GM23338 (cell line): ENCODE measurements at places on chromosomes 7 and 10. TPM values are rescaled to one million over a fixed set of nuclear protein-coding genes. Genes with fewer than 3 reads are reported as not detected.
A peak's percentile ranks its signal among the peaks of the same experiment; 100 is the strongest.

CC2D2B gene
- 0.24 TPM in 1 of 2 replicates, not detected in the other for total RNA-seq

MEST gene
- total RNA-seq: 229 and 230 TPM in 2 replicates

DNA sequence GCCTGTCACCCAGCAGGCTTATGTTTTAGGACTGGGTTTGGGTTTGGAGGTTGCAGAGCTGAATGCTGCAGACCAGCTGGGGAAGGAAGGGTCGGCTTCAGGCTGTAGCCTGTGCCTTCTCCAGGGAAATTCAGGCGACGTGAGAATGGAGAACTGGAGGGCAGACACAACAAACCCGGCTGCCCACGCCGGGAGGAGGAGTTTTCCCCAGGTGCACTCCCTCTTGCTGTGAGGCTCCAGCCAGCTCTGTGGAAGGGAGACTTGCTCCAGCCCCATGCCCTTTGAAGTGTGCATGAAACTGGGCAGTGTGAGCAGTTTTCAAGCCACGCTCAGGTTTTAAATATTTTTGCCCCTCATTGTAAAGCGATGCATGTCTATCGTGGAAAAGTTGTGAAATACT is 279.1 kb downstream of the CCSER2 start:
- no peak overlapping the region for H3K27ac ChIP-seq
- no peaks in the 10 kb centered on the region for H3K36me3 ChIP-seq
- H3K27me3 ChIP-seq: peaks cover 19% of the 10 kb centered on the region
- DNase-seq: no peak

- no peaks in the 10 kb centered on the region for H3K27me3 ChIP-seq
- peak overlapping the region; percentile 71; the same call in 1 of the 2 replicates for H3K27ac ChIP-seq
- peaks cover 29% of the 10 kb centered on the region for H3K4me1 ChIP-seq
- no peaks in the 10 kb centered on the region for H3K36me3 ChIP-seq
- H3K4me3 ChIP-seq: no peak overlapping the region; the same call in 1 of the 2 replicates
- DNase-seq: peak; percentile 89
These were observed 69.5 kb upstream of the PODXL start for GRCh38 chr7:131625817-131626372.

PAX4 gene
- not detected in 2 replicates for total RNA-seq

- no peaks in the 10 kb centered on the region for H3K36me3 ChIP-seq
- no peaks in the 10 kb centered on the region for H3K4me1 ChIP-seq
- peaks cover 14% of the 10 kb centered on the region for H3K27me3 ChIP-seq
- no peak for DNase-seq
- H3K4me3 ChIP-seq: no peak overlapping the region
- no peak overlapping the region for H3K27ac ChIP-seq
These were observed 4.8 kb downstream of the ATP6V0E2 start for GRCh38 chr7:149878523-149878921.

DNA sequence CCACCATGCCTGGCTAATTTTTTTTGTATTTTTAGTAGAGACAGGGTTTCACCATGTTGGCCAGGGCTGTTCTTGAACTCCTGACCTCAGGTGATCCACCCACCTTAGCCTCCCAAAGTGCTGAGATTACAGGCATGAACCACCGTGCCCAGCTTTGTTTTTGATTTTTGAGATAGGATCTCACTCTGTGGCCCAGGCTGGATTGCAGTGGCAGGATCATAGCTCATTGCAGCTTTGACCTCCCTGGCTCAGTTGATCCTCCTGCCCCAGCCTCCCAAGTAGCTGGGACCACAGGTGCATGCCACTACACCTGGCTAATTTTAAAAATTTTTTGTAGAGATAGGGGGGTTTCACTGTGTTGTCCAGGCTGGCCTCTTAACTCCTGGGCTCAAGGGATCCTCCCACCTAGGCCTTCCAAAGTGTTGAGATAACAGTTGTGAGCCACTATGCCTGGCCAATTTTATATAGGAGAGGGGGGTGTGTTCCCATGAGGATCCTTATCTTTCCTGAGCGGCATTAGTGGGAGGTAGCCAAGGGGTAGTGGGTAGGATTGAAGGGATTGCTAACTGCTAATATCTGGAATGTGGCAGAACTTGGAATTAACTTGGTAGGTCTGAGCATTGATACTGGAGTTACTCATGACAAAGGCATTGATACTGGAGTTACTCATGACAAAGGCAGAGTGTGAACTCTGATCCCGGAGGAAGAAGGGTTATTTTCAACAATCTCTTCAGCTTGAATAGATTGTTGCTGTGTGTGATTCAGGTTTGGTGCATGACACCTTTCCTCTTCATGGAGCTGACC is 1.0 kb upstream of the NOLC1 start:
- H3K27ac ChIP-seq: peak overlapping the region; percentile 98
- DNase-seq: no peak
- H3K4me3 ChIP-seq: peak overlapping the region; percentile 44
- no peaks in the 10 kb centered on the region for H3K27me3 ChIP-seq
- H3K4me1 ChIP-seq: peaks cover 14% of the 10 kb centered on the region

TSPAN13 gene
- 27.6 and 28.8 TPM in 2 replicates for total RNA-seq

GRCh38 chr10:77863446-77863845 is 63.1 kb downstream of the DLG5 start:
- H3K36me3 ChIP-seq: no peaks in the 10 kb centered on the region
- no peaks in the 10 kb centered on the region for H3K27me3 ChIP-seq
- no peak overlapping the region for H3K4me3 ChIP-seq
- peaks cover 36% of the 10 kb centered on the region for H3K4me1 ChIP-seq
- no peak overlapping the region for H3K27ac ChIP-seq

- no peak overlapping the region for H3K4me3 ChIP-seq
- H3K27me3 ChIP-seq: no peaks in the 10 kb centered on the region
- no peaks in the 10 kb centered on the region for H3K4me1 ChIP-seq
- DNase-seq: peak; percentile 54
- no peaks in the 10 kb centered on the region; the same call in 1 of the 2 replicates for H3K36me3 ChIP-seq
These were observed 67.8 kb upstream of the ATP6V0A4 start for GRCh38 chr7:138865843-138866242.

- no peaks in the 10 kb centered on the region for H3K36me3 ChIP-seq
- H3K27me3 ChIP-seq: peaks cover 47% of the 10 kb centered on the region
- DNase-seq: peak; percentile 75
- no peak overlapping the region for H3K27ac ChIP-seq
These were observed 6.1 kb downstream of the CHRM2 start for GRCh38 chr7:136874393-136875032.

DNA sequence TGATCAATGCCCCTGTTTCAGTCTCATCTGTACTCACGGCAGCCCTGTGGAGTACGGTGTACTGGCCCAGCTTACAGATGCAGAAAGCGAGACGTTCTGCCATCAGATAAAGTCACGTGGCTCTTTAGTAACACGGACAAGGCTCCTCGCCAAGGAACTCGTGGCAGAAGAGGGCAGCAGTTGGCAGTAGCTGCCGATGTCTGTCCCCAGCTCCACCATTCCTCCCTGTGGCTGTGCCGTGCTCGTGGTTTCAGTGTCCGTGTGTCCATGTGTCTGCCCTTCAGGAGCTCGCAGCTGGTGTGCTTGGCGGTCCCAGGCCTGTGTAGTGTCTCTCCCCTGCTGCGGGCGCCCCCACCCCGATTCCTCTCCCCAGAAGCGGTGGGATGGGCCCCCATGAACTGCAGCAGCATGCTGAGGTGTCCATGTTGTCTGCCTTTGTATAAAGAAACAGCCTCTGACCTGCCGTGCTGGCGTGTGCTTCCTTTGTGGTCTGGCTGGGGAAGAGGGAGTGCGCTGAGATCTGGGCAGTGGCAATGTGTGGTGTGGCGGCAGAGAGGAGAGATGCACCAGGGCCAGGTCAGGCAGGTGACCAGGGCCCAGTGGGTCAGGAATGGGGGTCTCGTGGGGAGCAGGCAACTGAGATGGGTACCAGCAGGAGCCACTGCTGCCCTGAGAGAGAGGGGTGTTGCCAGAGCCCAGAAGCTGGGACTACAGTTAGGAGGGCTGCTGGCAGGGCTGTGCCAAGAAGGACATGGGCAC is 9.8 kb downstream of the RHBDD2 start:
- H3K36me3 ChIP-seq: peaks cover 16% of the 10 kb centered on the region
- DNase-seq: no peak
- H3K27ac ChIP-seq: no peak overlapping the region

- no peak for DNase-seq
- H3K27me3 ChIP-seq: peaks cover 43% of the 10 kb centered on the region
- H3K4me3 ChIP-seq: peak overlapping the region; percentile 83
- H3K4me1 ChIP-seq: peaks cover 23% of the 10 kb centered on the region
- no peak overlapping the region for H3K27ac ChIP-seq
These were observed 2.1 kb downstream of the CHST3 start for GRCh38 chr10:71966046-71967004.

GRCh38 chr7:83976302-83976701 is 218.3 kb downstream of the SEMA3A start:
- H3K4me1 ChIP-seq: no peaks in the 10 kb centered on the region
- H3K27ac ChIP-seq: no peak overlapping the region
- H3K27me3 ChIP-seq: no peaks in the 10 kb centered on the region
- no peak overlapping the region for H3K4me3 ChIP-seq
- no peaks in the 10 kb centered on the region for H3K36me3 ChIP-seq

GRCh38 chr7:71488308-71488707 is 356.4 kb downstream of the GALNT17 start:
- DNase-seq: no peak
- no peak overlapping the region for H3K27ac ChIP-seq
- H3K4me3 ChIP-seq: no peak overlapping the region

DNA sequence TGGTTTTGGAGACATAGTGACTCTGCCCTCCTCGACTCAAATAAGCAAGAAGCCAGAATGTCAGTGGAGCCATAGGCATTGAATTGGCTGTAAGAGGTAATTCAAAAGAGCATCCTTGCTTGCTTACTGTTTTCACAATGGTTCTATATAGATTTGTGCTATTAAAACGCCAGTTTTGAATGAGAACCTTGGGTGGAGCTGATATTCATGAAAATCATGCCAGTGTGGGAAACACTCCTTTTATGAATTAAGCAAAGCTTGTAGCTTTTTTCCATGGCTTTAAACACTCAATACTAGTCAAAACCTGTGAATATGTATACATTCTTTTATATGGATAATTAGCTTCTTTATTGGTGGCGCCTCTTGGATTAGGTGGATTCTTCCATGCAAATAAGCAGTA is 252.5 kb downstream of the SLC25A13 start:
- DNase-seq: no peak
- no peaks in the 10 kb centered on the region for H3K36me3 ChIP-seq
- peaks cover 23% of the 10 kb centered on the region for H3K4me1 ChIP-seq
- no peak overlapping the region for H3K4me3 ChIP-seq
- H3K27me3 ChIP-seq: no peaks in the 10 kb centered on the region
- no peak overlapping the region for H3K27ac ChIP-seq

LAMB1 gene
- 57.6 and 57.8 TPM in 2 replicates for total RNA-seq

- peaks cover 13% of the 10 kb centered on the region for H3K36me3 ChIP-seq
- peak; percentile 81 for DNase-seq
- H3K27me3 ChIP-seq: no peaks in the 10 kb centered on the region
- peaks cover 39% of the 10 kb centered on the region for H3K4me1 ChIP-seq
These were observed 24.1 kb downstream of the PDLIM1 start for GRCh38 chr10:95266674-95267095.

- H3K4me1 ChIP-seq: no peaks in the 10 kb centered on the region
- H3K4me3 ChIP-seq: no peak overlapping the region
- H3K27ac ChIP-seq: no peak overlapping the region
These were observed 3.4 kb downstream of the CPA4 start for GRCh38 chr7:130296221-130296951.

- no peaks in the 10 kb centered on the region for H3K36me3 ChIP-seq
- no peak overlapping the region for H3K4me3 ChIP-seq
- H3K27me3 ChIP-seq: no peaks in the 10 kb centered on the region
- DNase-seq: no peak
- H3K27ac ChIP-seq: no peak overlapping the region
- no peaks in the 10 kb centered on the region for H3K4me1 ChIP-seq
These were observed 284.0 kb downstream of the GRID1 start for GRCh38 chr10:86082556-86082955.

GRCh38 chr10:12534824-12535223 is 185.5 kb downstream of the CAMK1D start:
- no peaks in the 10 kb centered on the region for H3K36me3 ChIP-seq
- no peaks in the 10 kb centered on the region for H3K4me1 ChIP-seq
- H3K27ac ChIP-seq: no peak overlapping the region
- H3K4me3 ChIP-seq: no peak overlapping the region

- H3K36me3 ChIP-seq: no peaks in the 10 kb centered on the region
- H3K27me3 ChIP-seq: no peaks in the 10 kb centered on the region
- DNase-seq: no peak
- no peak overlapping the region for H3K27ac ChIP-seq
These were observed 63.4 kb upstream of the C1QL3 start for GRCh38 chr10:16585103-16585502.
